Cardiac muscle cell (in vitro differentiated cells and primary cell): ENCODE measurements at places on chromosomes 3 and 15. TPM values are rescaled to one million over a fixed set of nuclear protein-coding genes. Genes with fewer than 3 reads are reported as not detected.

DNA sequence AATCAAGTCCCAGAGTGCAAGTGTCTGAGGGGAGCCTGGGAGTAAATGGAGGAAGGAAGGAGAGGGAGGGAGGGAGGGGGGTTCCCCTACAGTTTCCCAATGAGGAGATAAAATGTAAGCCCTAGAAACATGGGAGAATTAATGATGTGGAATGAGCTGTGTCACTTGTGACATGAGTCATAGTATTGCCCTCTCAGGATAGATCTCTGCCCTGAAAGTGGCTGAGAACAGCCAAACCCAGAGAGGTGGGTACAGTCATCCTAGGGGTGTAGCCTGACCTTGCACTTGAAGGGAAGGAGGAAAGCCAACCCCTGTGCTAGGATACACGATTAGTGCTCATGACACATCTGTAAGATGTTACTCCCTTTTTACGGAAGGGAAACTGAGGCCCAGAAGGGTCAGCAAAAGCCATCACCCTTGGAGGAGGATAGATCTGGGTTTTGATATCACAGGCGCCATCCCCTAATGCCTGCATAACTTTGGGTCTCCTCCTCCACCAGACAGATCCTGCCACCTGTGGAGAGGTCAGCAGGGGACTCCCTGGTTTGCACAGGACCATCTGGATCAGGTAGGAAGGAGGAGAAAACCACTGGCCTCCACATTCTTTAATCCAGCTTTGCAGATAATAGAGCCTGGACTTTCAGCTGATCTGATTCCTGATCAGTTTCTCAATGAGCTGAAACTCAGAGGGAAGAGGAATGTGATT is 23.1 kb upstream of the USP3 start:
- DNase-seq, result no peak

The SLC6A11 gene
- 0.04 and 0.18 TPM in 2 replicates for total RNA-seq

DNA sequence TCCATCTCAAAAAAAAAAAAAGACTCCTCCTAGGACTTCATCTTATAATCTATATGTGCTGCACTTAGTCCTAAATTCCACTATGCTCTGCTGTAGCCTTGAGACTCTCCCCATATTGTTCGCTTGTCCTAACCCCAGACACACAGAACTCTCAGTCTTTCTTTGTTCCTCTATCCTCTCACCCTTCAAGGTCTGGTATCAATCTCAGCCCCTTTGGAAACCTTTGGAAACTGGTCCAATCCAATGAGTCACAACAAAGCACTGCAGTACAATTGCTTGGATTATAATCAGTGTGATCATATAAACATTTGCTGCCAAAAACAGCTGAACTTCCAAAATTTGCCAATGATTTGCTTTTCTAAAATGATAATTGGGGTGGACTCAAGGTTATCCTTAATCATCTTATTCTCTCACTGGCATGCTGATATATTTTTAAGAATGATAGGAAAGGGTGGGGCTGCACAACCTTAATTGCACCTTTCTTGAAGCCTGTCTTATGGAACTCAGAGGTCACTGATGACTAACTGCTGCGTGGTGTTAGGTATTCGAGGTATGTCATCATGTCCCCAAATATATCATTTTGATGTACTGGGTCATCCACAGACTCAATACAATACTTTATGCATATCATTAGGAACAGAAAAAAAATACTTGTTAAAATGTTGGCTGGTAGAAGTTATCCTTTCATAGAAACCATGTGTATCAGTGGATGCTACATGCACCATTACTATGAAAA is 756.7 kb downstream of the NR2F2 start:
- DNase-seq, result no peak

The KIF15 gene
- total RNA-seq, result 1.4 and 6.4 TPM in 2 replicates

DNA sequence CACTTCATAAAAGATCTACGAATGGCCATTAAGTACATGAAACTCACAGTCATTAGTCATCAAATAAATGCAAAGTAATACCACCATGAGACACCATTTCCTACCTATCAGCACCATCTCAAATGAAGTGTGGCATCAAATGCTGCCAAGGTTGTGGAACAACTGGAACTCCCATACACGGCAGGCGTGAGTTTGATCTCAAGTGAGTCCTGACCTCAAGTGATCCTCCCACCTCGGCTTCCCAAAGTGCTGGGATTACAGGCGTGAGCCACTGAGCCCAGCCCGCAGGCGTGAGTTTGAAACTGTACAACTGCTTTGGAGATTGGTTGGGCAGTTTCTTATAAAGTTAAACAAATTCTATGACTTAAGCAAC is 28.8 kb upstream of the HDAC11 start:
- no peak for DNase-seq

GRCh38 chr3:106880206-106880605 is 497.0 kb upstream of the CCDC54 start:
- peak; percentile 1 for DNase-seq
